ENCODE measurements at places on chromosomes 4 and X. TPM values are rescaled to one million over a fixed set of nuclear protein-coding genes. Genes with fewer than 3 reads are reported as not detected.

GRCh38 chr4:8204576-8205227, 5.6 kb downstream of the SH3TC1 start:
- no peak for DNase-seq

GRCh38 chr4:56386091-56386490, 1.2 kb downstream of the AASDH start:
- no peak for DNase-seq

DNA sequence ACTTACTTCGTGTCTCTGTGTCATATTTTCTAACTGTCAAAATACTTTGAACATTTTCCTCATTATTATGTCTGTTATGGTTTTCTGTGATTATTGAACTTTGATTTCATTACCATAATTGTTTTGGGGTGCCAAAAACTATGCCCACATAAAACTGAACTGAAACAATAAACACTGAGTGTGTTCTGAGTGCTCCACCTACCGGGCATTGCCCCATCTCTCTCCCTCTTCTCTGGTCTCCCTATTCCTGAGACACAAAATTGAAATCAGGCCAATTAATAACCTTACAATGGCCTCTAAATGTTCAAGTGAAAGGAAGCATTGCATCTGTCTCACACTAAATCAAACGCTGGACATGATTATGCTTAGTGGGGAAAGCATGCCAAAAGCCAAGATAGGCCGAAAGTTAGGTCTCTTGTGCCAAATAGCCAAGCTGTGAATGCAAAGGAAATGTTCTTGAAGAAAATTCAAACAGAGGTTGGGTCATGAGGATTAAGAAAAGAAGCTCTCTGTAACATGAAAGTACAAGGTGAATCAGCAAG, 972.3 kb downstream of the PCDH7 start:
- no peak for DNase-seq

DNA sequence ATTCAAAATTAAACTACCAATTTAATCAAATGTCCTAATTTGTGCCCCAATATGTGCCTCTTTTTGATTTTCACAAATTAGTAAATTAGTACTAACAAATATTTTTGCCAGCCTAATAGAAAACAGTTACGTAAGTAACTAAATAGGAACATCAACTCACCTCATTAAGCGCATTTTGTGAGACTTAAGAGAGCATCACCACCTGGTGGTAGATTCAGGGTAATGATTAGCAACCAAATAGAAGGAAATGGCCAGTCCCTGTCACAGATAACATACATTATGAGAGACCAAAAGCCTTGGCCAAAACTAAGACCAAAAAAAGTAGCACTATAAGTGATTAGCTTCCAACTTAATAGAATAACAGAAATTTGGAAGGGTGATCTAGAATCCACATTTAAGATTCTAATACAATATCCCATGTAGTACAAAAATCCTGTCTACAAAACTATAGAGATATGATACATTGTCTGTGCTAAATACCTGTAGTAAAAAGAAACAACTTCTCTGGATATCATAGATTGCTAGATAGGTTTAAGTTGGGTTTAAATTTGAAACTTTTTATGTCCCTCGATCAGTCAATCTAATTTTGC, 46.7 kb downstream of the C4orf46 start:
- no peak for DNase-seq

GRCh38 chrX:19627081-19627480, 111.8 kb upstream of the MAP3K15 start:
- no peak for DNase-seq

DNA sequence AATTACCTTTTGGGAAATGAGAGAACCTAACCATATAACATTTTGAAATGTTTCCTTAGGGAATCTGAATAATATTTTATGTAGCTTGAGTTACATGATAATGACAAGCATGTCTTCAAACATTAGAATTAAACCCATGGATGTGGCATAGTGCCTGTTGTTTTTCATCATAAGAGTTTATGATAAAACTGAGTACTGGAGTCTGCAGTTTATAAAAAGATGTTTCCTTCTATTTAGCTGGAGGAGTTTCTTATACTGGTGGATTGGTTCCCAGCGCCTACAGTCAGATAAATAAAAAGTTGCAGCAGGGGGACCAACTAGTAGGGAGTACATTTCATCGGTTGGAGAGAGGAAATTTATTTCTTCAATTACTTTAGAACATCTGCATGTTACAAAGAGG, 70.1 kb upstream of the PCDH18 start:
- DNase-seq: no peak

- no peak for DNase-seq
Observed at GRCh38 chr4:66577922-66578321, 907.6 kb upstream of the EPHA5 start.

DNA sequence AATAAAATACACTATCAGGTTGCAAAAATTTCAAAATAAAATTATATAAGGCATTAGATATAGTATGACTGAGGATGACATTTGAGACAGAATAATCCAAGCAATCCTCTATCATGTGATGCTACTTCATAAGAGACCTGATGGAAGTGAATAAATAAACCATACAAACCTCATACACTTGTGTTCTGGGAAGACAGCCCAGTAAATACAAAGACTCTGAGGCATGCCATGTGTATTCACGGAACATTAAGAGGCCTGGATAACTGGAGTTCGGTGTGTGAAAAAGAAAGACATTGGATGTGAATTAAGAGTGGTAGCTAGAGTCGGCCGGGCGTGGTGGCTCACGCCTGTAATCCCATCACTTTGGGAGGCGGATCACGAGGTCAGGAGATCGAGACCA, 364.2 kb downstream of the ADAM29 start:
- no peak for DNase-seq

- no peak for DNase-seq
Observed at GRCh38 chrX:41733939-41734338, 10.0 kb downstream of the GPR82 start.

GRCh38 chrX:41912923-41913322, 10.4 kb downstream of the CASK start:
- no peak for DNase-seq

GRCh38 chr4:139977838-139978609, 176.0 kb downstream of the MAML3 start:
- no peak for DNase-seq

GRCh38 chrX:66126662-66127061, 37.4 kb upstream of the HEPH start:
- DNase-seq: no peak

- DNase-seq: no peak
Observed at GRCh38 chr4:167581449-167581965, 347.2 kb upstream of the SPOCK3 start.

DNA sequence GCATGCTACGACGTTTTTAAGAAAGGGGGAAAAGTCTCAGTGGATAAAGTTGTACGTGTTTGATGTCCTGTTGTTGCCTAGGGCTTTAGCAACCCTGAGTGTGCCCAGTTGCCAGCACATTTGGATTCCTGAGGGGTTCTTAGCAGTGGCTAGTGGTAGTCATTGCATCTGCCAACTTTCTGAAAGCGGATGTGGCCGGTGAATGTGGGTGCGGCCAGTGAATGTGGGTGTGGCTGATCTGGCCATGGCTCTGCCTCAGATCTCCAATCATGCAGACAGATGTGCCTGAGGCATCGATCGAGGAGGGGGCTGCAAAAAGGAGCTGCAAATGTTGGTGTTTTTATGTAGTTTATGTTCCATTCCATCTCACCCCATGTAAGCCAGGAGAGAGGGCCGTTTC, 41.5 kb upstream of the FAT1 start:
- DNase-seq: no peak

DNA sequence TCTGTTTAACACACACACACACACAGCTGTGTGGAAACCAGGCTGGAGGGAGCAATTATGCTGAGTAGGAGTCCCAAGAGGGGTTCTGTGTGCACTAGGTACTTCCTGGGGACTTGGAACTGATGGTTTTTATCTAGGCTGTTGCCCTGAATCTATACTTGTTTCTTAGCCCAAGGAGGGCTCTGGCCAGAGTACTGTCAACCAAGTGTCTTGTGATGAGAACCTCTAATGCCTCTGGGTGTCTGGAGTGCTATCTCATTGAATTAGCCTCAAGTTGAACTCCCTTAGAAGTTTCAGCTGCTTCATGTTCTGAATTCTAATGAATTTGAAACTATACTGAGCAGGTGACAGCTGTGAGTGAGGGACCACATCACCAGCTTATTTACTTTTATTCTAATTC, 16.6 kb downstream of the ARHGAP24 start:
- no peak for DNase-seq

DNA sequence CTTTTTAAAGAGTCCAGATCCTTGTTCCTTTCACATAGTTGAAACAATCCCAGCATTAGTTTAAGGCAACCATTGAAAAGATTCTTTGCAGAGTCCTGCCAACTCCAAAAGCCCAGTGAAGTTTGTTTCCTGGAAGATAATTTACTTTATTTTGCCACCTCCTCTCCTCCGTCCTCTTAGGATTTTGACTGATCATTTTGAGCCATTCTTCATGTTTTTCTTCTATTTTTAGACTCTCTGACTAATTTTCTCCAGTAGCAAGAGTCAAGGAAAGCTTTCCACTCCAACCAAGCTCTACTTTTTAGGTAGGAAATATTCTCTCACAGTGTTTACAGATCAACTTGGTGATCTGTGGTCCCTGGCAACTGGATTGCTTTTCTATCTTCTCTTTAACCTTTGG, 10.3 kb downstream of the NCBP2L start:
- no peak for DNase-seq

DNA sequence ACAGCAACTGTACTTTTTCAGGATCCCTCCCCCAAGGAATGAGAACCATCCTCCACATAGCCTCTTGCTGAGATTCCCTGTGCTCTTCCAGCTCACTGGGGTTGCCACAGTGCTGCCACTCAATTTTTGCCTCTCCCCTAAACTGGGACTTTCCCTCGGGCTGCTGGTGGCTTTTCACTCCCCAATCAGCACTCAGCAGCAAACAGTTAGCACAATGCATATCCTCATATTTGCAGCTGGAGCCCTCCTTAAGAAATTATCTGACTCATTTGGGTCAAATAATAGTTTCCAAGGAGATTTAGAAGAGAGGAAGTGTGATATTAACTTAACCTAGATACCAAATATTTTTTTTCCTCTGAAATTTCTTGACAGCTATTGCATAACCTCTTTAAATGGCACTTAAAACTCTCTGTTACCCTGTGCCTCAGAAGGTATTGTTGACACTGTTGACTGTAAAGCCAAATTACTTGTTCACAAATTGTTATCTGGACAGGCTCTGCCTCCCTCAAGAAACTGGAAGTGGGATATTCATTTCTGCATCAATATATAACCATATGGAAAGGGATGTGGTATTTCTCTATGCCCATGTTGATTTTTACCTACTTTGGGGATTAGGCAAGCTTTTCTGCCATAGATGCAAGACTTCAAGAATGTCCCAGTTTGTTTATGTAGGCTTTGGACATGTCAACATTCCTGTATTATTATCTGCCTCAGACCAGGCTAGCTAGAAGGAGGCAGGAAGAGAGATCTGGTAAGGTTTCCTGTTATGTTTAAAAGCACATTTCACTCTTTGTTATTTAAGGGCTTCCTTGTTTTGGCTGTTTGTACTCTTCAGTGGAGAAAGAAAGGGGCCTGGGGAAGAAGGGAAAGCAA, 58.0 kb downstream of the SEPTIN11 start:
- no peak for DNase-seq

DNA sequence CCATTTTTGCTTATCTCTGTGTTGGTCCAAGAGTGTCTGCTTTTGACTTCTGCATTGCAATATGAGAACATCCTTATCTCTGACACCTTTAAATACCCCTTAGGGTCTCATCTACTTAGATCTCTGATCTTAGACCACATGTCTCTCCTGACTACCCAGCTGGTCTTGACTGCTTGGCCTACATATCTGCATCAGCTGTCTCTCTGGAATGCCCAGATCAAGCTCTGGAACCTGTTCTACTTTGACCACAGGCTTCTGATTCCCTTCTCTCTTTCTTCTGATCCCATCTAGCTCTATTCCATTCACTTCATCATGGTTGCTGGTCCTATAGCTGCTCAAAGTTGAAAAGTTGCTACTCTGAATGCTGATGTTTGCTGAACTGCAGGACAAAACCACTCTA, 301.2 kb downstream of the MAPK10 start:
- DNase-seq: no peak

DNA sequence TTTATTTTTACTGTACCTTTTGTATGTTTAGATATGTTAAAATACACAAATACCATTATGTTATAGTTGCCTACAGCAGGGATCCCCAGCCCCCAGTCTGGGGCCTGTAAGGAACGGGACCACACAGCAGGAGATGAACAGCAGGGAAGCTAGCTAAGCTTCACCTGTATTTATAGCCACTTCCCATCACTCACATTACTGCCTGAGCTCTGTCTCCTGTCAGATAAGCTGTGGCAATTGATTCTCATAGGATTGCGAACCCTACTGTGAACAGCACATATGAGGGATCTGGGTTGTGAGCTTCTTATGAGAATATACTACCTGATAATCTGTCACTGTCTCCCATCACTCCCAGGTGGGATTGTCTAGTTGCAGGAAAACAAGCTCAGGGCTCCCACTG, 73.9 kb downstream of the BMPR1B start:
- DNase-seq: no peak

DNA sequence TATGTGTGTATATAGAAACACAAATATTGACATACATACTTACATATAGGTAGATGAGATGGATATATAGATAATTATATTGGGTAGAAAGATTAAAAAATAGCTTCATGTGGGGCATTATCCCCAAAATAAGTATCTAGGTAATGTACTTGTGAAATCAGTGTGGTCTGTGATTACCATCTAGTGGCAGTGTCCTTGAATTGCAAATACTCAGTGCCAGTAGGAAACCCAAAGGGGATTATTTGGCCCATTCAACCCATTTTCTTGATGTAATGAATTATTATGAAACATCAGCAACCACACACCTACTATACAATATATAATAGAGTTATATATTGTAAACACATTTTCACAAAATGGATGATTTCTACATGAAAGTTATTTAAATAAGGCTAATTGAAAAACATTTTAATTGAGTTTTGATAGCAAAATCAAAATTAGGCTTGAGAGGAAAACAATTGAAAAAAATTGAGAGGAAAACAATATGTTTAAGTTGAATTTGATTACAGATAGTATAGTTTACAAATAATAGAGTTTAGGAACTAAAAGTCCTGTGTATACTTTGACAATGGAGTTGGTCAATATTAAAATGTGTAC, 389.4 kb downstream of the GALNTL6 start:
- no peak for DNase-seq

The RNF128 gene
- total RNA-seq: 0.32 TPM

The ASMT gene
- 37.5 TPM for total RNA-seq

The MAGEH1 gene
- total RNA-seq: 37.3 TPM

The UCP1 gene
- not detected for total RNA-seq

The GAGE12F gene
- not detected for total RNA-seq

The CABS1 gene
- total RNA-seq: not detected

The BEX5 gene
- not detected for total RNA-seq

Data from ascending aorta (tissue), 2 donors.